GF-D8 (cell line): ENCODE measurements at places on chromosomes 12 and 14.

DNA sequence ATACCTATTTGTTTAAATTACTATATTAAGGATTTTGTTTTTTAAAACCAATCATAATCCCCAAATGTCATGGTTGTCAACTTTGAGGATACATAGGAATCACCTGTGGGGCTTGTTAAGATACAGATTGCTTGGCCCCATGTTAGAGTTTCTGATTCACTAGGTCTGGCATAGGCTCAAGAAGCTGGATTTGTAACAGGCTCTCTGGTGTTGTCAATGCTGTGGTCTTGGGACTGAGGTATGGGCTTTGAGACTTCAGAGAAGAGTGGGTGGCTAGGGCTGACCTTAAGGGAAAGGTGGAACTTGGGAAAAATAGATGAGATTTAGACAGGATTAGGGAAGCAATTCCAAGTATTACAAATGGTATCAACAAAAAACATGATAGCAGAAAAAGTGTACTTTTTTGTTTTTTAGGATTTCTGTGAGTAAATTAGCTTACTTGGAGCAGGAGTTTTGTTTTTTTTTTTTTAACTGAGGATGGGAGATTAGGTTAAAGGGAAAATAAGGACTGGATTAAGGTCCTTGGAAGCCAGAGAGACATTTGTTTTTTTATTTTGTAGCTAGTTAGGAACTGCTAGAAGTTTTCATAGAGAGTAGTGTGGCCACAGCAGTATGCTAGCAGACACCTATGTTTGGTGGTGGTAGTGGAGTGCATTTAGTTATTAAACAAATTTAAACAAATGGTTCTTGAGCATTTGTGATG lies 88.6 kb downstream of the RAD51B start:
- no peak for DNase-seq

- DNase-seq: no peak
Measured at GRCh38 chr14:102378830-102379229, 16.1 kb downstream of the TECPR2 start.

DNA sequence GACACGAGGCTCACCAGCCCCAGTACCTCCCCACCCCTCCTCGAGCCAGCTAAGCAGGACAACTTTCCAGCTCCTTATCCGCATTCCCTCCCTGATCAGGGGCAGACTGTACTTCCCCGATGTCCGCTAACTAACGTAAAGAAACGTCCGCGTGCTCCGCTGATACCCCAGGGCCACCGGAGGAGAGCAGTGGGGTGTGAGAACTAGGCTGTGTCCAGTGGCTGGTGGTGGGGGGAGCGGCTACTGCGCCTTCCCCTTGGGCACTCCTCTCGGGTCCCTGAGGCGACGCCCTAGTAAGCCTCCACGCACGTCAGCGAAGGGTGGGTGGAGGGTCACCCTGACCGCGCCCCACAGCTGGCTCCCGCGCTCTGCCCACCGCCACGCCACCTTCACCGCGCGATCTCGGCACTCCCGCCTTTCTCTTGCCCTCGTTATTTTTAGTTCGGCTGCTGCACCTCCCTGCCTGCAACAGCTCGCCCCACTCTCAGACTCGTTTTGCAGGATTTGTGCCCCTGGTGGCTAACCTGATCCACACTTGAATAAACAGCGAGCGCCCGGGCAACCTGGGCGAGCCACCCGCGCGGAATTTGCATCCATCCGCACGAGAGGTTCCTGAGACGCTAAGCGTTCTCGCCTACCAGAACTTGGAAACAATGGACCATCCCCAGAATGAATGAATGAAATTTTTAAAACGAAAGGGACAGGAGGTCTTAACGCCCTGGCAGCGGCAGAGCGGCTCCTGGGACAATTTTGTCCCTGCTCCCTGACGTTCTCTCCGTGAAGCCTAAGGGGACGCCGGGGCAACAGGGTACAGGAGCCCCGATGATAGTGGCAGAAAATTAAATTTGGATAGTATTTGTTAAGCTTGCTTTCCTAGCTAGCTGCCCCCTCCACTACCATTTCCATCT lies 6.9 kb upstream of the BMP4 start:
- DNase-seq: no peak

- no peak for DNase-seq
Measured at GRCh38 chr12:59742841-59743240, 147.0 kb downstream of the SLC16A7 start.

DNA sequence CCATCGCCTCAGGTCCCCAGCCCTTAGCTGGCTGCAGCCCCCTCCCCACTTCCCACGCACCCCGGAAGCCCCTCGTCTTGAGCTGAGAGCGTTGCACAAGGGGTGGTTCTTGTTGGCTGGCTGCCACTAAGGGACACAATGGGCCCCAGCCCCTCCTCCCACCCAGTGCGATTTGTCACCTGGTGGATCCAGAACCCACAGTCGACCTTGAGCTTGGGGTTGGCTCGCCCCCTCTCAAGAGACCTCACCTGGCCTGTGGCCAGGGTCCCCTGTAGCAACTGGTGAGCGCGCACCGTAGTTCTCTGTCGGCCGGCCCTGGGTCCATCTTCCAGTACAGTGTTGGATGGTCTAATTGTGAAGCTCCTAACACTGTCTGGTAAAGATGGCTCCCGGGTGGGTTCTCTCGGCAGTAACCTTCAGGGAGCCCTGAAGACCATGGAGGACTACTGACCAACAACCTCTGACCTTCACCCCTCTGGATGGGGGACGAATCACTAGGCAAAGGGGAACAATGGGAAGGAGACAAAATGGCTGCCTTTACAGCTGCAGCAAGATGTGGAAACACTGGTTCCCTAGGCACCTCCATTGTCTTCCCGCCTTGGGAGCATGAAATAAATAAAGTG lies 6.6 kb downstream of the PHB2 start:
- DNase-seq: no peak

GRCh38 chr12:2722806-2723205 lies 72.0 kb upstream of the FKBP4 start:
- DNase-seq: no peak

DNA sequence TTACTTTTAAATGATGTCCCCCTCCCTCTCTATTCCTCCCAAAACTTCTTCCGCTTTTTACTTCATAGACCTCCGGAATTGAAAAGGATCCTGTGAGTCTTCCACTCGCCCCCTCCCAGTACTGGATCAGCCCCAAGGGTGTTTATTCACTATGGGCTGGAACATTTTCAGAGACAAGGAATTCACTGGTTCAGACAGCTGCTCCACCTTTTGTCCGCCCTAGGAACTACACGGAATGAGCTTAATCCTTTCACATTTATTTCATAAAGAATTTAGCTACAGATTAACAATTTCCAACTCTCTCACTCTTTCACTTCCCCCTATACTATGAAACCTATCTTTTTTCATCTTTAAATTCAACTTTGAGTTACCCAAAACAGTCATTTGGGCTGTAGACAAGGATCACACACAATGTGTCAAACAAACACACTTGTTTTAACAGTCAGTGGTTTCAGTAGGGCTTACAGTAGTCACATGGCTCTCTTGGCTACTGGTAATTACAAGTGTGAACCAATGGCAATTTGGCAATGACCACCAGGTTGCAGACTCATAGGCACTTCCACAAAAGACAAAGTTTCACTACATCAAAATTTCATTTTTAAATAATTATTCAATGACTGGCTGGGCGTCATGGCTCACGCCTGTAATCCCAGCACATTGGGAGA lies 20.6 kb downstream of the CNIH1 start:
- DNase-seq: no peak
